ENCODE measurements at places on chromosomes 7 and 10. TPM values are rescaled to one million over a fixed set of nuclear protein-coding genes. Genes with fewer than 3 reads are reported as not detected.

The AFAP1L2 gene
- total RNA-seq: 2.8 TPM

The STOX1 gene
- 0.07 TPM for total RNA-seq

The SYT15 gene
- 2.0 TPM for total RNA-seq

The GIMAP4 gene
- total RNA-seq: 105 TPM

- DNase-seq: peak; percentile 13
These were observed 159.2 kb downstream of the RGS10 start for GRCh38 chr10:119383174-119383856.

- no peak for DNase-seq
These were observed 369.9 kb upstream of the KCND2 start for GRCh38 chr7:119903085-119903484.

DNA sequence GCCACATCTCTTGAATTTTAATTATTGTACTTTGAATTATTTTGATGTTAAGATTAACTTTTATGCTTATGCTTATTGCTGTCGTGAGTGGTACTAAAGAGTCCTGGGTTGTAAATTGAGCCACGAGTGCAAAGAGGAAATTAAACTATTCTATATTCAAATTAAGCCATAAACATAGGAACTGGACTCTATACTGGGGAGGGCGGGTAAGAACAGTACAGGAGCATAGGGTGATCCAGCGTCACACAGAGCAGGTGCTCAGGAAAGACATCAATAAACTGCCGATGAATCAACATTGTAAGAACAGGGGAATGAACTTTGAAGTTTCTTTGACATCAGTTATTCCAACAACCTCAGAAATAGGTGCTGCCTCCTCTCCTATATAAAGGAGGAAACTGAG is 219.6 kb downstream of the CACNB2 start:
- no peak for DNase-seq

DNA sequence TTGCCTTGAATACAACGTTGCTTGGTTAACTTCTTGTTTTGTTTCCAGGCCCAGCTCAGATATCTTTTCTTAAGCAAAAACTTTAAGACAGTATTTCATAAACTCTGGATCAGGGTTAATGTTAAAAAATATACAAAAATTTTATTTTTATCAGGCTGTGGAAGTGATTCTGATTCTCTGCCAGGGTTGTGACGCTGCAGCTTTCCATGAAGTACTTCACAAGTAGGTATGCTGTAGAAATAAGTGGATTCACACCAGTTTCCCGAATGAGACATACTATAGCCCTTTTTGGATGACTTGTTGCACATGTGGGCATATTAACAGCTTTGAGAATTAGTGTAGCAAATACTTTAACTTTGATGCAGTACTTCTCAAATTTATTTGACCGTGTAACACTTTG is 70.1 kb downstream of the CDK14 start:
- no peak for DNase-seq

GRCh38 chr7:73773700-73774517 is 3.8 kb upstream of the CLDN3 start:
- DNase-seq: no peak

DNA sequence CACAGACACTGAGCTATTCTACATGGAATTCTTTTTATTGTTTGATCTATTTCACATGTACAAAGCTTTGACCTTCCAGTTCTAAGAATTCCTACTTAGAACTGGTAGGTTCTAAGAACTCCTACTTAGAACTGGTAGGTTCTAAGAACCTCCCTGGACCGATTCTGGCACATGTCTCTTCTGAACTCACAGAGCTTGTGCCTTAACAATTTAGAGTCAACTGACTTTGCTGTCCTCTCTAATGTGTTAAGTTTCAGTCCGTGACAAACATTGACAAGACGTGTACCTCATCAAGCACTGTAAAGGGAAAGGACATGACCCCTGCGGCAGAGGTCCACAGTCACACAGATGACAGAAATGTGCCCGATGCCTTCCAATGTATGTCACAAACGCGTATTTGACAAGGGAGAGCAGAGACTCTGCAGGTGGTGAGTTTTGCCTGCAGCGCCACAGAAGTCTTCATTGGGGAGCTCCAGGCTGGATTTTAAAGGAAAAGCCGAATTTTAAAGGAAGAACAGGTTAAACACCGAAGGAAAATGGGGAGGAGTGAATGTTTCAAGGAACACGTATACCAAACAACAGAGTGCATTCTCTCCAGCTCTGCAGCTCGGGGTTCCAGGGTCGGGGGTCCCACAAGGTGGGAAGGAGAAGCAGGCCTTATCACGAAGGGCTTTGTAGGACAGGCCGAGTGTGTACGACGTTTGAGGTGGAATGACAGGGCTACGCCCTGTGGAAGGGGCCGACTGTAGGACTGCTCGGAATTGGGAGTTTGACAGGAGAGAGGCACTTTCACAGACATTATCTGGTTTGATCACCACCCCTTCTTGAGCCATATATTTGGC is 161.1 kb upstream of the KLF14 start:
- no peak for DNase-seq

DNA sequence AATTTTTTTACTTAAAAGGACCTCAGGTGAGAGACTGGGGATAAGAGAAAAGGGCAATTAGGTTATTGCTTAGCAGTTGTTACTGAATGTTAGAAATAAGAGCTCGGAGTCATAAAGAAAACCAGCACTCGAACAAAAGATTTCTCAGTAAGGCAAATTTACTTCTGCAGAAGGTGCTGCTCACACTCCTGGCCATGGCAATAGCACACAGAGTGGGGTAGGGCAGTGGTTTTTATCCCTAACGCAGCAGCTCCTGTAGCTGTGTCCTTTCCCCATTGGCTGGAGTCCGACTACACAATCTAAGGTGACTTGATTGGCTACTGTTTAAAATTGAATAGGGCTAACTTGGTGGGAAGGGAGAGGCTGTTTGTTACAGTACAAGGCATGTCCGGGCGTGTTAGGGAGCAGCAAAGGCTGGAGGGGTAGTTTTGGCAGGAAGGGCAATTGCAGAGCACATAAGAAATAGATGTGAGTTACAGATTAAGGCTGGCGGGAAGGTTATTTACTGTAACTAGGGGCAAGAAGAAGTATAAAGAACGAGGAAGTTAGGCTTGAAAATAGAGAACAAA is 112.1 kb downstream of the AKR1D1 start:
- DNase-seq: no peak

DNA sequence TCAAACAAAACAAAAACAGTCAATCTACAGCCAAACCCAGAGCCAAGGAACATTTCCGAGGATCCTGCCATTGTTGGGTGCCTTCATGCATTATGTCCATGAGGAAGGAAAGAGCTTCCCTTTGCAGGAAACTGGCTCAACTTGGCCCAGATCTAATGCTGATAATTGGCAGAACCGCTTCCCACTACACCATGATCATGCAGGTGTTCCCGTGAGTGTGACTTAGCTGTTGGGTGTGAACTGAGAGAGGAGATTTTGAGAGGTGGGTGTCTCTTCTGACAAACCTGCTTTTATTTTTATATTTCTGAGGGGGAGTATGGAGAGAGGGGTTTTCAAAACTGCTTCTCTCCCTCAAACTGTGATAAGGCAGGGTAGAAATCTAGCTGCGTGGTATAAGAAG is 14.6 kb downstream of the SAP25 start:
- no peak for DNase-seq

DNA sequence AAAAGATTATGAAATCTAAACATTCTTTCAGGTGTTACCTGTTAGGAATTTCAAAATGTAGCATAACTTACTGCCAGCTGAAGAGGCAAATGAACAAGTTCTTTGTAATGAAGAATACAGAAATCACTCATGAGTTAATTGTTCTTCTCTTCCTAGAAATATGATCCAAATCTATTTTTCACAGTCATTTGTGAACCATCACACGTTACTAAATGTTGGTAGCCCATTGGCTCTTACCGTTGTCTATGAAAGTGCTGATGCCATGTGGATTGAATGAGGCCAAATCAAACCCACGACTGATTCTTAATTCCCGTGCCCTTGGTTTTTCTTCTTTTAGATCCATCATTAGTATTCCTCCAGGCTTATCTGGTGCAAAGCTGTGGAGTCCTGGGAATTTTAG is 15.9 kb upstream of the PON3 start:
- DNase-seq: no peak

- DNase-seq: peak; percentile 75
These were observed 177.6 kb downstream of the PARD3 start for GRCh38 chr10:34637418-34637911.

The HDAC9 gene
- 24.1 TPM for total RNA-seq

DNA sequence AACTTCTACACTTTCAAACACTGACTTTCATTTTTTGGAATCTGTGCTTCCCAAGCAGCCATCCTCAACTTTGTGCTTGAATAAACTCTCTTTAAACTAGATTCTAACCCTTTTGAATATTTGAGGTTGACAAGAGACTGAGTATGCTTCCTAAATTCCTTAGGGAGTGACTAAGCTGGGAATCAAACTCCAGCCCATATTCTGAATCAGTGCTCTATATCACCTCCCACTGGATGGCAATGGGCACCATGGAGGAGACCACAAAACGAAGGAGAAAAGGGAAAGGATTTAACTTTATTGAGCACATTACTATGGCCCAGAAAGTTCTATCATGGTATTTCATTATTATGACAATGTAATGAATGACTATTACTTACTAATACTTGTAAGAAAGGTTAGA is 17.2 kb upstream of the SLC26A4 start:
- DNase-seq: no peak

- DNase-seq: no peak
These were observed 249.1 kb downstream of the DNAJB9 start for GRCh38 chr7:108818742-108819141.

GRCh38 chr10:126242397-126243260 is 145.6 kb downstream of the ADAM12 start:
- no peak for DNase-seq

DNA sequence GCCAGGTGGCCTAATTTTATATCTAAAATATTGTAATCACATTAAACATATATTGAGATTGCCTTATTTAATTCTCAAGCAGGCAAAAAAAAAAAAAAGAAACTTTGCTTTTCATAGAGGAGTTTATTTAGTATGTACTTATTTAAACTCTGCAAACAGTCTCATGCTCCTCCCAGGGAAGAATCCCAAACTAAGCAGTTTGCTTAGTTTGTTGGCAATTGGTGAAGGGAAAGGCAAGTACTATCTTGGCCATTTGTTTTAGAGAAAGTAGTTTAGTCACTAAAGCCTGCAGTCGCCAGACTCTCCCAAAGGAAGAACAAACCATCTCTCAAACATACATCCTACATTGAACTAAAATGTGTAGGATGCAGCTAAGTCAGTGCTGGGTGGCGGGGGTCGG is 226.8 kb downstream of the CDC14C start:
- no peak for DNase-seq

DNA sequence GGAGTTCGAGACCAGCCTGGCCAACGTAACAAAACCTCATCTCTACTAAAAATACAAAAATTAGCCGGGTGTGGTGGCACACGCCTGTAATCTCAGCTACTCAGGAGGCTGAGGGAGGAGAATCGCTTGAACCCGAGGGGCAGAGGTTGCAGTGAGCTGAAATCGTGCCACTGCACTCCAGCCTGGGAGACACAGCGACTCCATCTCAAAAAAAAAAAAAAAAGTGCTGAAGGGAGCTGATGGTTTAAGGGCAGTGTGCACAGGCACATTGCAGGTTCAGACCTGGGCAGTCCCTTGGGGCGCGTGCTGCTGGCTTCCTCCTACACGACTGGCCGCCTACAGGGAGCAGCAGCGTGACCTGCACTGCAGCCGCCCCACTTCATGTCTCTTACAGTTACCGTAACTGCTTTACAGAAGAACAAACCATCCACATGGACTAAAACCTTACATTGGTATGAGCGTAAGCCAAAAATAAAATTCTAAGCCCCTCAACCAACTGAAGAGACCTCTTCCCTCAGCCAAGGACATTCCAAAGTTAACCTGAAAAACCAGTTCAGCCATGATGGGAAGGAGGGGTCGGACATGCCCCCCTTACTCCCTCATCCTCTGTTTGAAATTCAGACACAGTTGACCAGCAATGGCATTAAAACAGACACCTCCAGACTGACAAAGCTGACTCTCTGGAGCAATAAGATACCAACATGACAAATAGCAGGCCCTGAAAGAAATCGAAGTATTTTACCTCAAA is 262.2 kb downstream of the ZMYND11 start:
- no peak for DNase-seq

- no peak for DNase-seq
These were observed 50.3 kb upstream of the ST8SIA6 start for GRCh38 chr10:17504547-17505245.

The NME8 gene
- 37.0 TPM for total RNA-seq

DNA sequence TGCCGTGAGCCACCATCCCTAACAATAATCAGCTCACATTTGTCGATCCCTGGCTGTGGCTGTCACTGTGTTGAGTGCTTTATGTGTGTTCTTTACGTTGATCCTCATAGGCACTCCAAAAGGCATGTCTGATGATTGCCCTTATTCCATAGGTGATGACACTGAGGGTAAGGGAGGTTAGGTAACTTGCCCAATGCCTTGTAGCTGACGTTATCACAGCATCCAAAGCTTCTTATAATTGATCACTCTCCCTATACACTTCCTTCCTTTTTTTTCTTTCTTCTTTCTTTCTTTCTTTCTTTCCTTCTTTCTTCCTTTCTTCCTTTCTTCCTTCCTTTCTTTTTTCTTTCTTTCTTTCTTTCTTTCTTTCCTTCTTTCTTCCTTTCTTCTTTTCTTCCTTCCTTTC is 41.9 kb upstream of the SMARCD3 start:
- no peak for DNase-seq

- DNase-seq: no peak
These were observed 75.4 kb downstream of the HDAC9 start for GRCh38 chr7:18570890-18571478.

- no peak for DNase-seq
These were observed 55.0 kb downstream of the PODXL start for GRCh38 chr7:131501422-131501821.

The LAMB1 gene
- total RNA-seq: not detected

DNA sequence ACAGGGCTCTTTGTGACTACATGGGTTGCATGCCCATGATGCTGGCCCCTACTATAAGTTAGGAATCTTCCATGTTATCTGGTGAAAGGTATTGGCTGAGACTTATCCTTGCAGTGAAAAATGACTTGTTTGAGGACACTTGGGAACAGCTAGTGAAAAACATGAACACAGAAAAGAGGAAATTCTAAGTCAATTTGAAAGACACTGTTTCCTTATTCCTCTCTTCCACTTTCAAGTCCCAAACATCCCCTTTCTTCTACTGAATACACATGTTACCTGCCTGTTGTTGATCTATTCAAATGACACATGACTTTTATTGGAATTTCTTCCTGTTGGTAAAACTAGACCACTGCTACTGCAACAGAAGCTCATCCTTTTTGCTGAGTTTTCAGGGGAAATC is 29.5 kb upstream of the PRKCQ start:
- DNase-seq: no peak

- no peak for DNase-seq
These were observed 262.0 kb upstream of the ZWINT start for GRCh38 chr10:56623064-56623463.

- no peak for DNase-seq
These were observed 375.9 kb downstream of the DNAJB6 start for GRCh38 chr7:157712666-157713235.
